ENCODE measurements at places on chromosomes 11 and 22.

GRCh38 chr11:35662061-35662648 is 420 bp upstream of the TRIM44 start:
- DNase-seq: peak; percentile 4

- no peak for DNase-seq
Measured at GRCh38 chr11:116180806-116181600, 591.8 kb downstream of the BUD13 start.

DNA sequence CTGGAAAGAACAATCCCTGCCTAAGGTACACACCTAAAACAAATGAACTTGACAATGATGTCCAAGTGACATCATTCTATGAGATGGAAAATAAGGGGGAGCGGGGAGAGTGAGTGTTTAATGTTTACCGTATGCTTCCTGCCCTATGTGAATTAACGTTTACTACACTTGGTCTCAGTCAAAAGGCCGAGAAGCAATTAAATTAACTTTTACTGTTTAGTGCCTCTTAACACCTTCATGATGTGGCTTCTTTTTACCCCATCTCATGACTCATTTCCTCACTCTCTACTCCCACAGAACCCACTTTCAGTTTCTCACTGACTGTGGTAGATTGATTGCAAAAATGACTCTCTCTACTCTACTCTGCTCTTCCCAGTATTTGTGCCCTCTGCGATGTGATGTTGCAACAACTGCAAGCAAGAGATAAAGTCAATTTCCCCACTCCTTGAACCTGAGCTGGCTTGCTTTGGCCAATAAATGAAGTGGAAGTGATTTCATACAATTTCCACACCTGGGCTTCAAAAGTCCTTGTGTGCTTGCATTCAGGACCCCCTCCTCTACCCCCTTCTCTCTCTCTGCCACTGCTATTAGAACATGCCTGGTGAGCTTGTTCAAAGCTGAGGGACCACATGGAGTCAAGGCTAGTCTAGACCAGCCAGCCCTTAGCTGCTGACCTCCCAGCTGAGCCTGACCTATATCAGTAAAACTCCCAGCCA is 11.6 kb upstream of the ALKBH3 start:
- peak; percentile 35 for DNase-seq

GRCh38 chr22:38088629-38089473 is 4.9 kb upstream of the SLC16A8 start:
- no peak for DNase-seq

- no peak for DNase-seq
Measured at GRCh38 chr22:47168441-47168840, 406.0 kb downstream of the TBC1D22A start.

DNA sequence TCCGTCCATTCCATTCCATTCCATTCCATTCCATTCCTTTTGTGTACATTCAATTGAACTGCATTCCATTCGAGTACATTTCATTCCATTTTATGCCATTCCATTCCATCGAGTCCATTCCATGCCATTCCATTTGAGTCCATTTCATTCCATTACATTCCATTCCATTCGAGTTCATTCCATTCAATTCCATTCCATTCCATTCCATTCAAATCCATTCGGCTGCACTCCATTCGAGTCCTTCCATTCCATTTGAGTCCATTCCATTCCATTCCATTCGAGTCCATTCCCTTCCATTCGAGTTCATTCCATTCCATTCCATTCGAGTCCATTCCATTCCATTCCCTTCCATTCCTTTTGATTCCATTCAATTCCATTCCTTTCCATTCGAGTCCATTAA is 4800.6 kb upstream of the OR11H1 start:
- no peak for DNase-seq

- no peak for DNase-seq
Measured at GRCh38 chr11:44661311-44661717, 65.4 kb upstream of the TSPAN18 start.

GRCh38 chr11:130653838-130654636 is 205.6 kb downstream of the ADAMTS15 start:
- no peak for DNase-seq

GRCh38 chr11:105034813-105035620 is at the start of gene CASP1:
CASP1 (minus strand) TSS chr11:105035144; CDS start chr11:105035113, 31 bp downstream.
- peak; percentile 25 for DNase-seq
